G401 (cell line): ENCODE measurements at places on chromosomes 16 and 17. TPM values are rescaled to one million over a fixed set of nuclear protein-coding genes. Genes with fewer than 3 reads are reported as not detected.

GRCh38 chr17:68057531-68057952 lies 22.0 kb downstream of the KPNA2 start:
- no peak for DNase-seq

DNA sequence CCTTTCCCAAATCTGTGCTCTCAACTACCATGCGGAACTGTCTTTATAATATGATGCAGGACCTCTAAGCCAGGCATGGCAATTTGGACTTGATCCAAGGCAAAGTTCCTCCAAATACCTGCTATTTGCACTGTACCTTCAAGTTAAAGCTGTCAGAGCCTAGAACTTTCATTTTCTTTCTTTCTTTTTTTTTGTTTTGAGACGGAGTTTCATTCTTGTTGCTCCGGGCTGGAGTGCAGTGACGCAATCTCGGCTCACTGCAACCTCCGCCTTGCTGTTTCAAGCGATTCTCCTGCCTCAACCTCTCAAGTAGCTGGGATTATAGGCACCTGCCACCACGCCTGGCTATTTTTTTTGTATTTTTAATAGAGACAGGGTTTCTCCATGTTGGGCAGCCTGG lies 51.7 kb downstream of the ARHGAP27 start:
- DNase-seq, result no peak

GRCh38 chr17:38676706-38677504 lies 2.1 kb upstream of the EPOP start:
- peak; percentile 90 for DNase-seq

- no peak for DNase-seq
These were observed 32.9 kb upstream of the TOB1 start for GRCh38 chr17:50899005-50899460.

DNA sequence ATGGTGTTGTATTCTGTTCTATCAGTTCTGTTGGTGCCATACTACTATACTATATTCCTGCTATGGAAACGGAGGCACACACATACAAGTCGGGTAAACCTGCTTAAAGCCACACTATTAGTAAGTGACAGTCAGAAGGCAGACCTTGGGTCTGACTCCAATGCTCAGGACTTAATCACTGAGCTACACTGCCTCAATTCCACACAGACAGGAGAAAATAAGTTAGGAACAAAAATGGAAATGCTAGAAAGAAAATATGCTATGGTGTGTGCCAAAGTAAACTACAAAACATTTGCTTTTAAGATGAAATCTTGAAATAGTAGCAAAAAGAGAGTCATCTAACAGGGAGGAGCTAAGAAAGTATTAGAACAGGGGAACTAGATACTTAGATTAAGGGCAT lies 48.1 kb downstream of the MYO1D start:
- DNase-seq, result no peak

GRCh38 chr16:20883554-20884239 lies 16.5 kb downstream of the DCUN1D3 start:
- DNase-seq, result no peak

GRCh38 chr17:75771334-75772281 lies 6.6 kb upstream of the GALK1 start:
- DNase-seq, result peak; percentile 85

- no peak for DNase-seq
These were observed 142.1 kb downstream of the HS3ST3B1 start for GRCh38 chr17:14442798-14443528.

DNA sequence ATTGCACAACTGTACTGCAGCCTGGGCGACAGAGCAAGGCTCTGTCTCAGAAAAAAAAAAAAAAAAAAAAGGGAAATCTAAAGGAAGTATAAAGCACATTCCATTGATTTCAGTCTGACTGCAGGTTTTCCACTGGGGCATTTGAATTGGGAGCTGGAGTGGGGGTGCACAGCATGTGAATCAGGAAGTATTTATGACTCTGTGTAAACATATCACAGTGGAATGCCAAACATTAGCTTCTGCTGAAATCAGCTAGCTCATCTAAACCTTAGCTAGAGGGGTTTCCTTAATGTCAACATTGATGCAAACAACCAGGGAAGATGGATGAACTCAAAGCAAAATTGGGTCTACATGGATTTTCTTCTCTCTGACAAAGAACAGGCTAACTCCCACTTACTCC lies 641.0 kb upstream of the EEF2KMT start:
- no peak for DNase-seq

DNA sequence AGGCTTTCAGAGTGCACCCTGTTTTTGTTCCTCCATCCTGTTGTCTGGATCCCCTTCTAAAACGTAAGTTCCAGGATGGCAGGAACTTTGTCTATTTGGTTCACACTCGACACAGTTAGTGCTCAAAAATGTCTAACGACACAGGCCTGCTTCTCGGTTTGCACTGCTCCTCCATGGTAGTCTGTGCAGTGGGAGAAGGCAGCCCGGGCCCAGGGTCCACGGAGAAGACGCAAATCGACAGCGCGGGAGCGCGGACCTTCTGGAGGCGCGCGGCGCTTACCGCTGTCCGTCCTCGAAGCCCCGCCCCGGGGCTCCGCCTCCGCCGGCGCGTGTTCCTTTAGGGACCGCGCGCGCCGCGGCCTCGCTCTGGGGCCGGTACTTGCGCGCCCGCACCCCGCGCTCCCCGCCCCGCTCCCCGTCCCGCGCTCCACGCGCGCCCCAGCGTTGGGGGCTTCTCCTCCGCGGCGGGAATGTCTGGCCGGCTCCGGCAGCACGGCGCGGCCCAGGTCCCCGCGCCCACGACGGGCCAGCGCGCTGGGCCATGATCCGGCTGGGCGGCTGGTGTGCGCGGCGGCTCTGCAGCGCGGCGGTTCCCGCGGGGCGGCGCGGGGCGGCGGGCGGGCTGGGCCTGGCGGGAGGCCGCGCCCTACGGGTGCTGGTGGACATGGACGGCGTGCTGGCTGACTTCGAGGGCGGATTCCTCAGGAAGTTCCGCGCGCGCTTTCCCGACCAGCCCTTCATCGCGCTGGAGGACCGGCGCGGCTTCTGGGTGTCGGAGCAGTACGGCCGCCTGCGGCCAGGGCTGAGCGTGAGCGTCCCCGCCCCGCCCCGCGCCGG lies at the start of gene NT5M:
NT5M (plus strand) TSS at position 364 of the 837 bp plus-strand sequence; CDS start at position 542, 178 bp downstream.
- peak; percentile 83 for DNase-seq

DNA sequence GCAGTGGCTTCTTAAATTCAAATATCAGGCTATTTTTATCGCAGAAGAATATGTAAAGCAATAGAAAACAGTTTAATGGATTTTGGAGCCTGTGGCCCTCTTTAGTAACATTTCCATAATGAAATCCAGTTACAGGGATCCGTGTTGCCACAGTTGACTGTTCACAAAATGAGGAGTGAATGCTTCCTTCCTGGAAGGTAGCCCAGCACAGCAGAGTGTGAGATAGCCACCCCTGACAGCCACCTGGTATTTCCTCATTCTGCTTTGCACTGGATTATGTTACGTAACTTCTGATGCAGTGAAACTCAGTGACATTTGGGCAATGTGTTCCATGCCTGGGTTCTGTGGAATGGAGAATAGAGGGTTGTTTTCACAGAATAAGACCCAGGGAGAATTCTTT lies 517.2 kb downstream of the RBFOX1 start:
- peak; percentile 95 for DNase-seq

DNA sequence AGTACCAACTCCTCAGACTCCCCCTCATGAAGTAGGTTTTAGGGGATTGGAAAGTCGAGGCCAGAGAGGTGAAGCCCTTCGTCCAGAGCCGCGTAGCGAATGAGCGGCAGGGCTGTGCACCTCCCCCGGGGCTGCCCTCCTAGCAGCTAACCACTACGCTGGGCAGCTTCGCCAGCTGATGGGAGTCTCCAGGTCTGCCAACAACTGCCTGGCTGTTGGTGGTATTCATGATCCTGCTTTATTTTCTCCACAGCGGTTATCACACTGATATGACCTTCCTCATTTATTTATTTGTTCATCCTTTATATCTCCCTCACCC lies 773 bp upstream of the NETO2 start:
- no peak for DNase-seq

- no peak for DNase-seq
These were observed 279.0 kb upstream of the IRX5 start for GRCh38 chr16:54651440-54652195.

GRCh38 chr16:21645261-21645721 lies 7.1 kb downstream of the IGSF6 start:
- no peak for DNase-seq

- no peak for DNase-seq
These were observed 1.4 kb downstream of the KIAA0753 start for GRCh38 chr17:6639014-6639585.

- no peak for DNase-seq
These were observed 21.8 kb downstream of the MYH3 start for GRCh38 chr17:10635290-10635689.

GRCh38 chr16:78505544-78506366 lies 406.3 kb downstream of the WWOX start:
- DNase-seq, result peak; percentile 88

DNA sequence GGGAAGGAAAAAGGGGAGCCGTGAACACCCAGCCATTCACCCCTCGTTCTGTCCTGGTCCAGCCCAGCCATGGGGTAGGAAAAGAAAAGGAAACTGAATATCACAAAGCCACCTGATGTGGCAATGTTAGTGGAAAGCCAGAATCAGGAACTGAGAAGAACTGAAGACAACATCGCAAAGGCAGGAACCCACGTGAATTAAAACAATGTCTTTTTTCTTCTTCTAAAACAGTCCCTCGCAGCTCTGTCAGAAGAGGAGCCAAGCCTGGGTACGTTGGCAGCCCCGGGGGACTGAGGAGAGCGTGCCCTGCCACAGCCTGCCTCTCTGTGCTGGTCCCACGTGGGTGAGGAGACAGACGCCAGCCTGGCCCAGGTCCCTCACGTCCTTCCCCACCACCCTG lies 55.0 kb downstream of the ZNF423 start:
- no peak for DNase-seq

- no peak for DNase-seq
These were observed 7.7 kb downstream of the FAM234A start for GRCh38 chr16:242281-242680.

- no peak for DNase-seq
These were observed 321.8 kb downstream of the HS3ST3B1 start for GRCh38 chr17:14622615-14623101.

DNA sequence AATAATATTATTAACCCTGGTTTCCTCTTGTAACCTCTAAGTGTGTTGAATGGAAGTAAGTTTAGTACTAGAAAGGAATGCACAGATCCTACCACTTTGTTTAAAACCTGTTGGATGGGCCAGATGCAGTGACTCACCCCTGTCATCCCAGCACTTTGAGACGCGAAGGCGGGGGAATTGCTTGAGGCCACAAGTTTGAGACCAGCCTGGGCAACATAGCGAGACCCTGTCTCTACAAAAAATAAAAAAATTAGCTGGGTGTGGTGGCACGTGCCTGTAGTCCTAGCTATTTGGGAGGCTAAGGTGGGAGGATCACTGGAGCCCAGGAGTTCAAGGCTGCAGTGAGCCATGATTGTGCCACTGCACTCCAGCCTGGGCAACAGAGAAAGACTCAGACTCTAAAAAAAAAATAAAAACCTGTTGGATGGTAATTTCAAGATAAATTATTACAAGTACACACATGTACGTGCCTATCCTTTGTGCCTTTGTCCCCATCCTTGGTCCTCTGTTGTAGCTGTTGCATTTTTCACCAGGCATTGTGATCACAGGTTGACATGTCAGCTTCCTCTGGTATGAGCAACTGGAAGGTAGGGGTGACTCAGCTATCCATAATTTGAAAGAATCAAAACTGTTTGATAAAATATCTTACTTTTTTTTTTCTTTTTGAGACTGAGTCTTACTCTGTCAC lies 30.7 kb upstream of the METTL9 start:
- DNase-seq, result no peak

- DNase-seq, result no peak
These were observed 957 bp downstream of the VPS25 start for GRCh38 chr17:42774066-42774745.

GRCh38 chr16:3992297-3993051 lies 112.0 kb upstream of the CREBBP start:
- DNase-seq, result peak; percentile 87

DNA sequence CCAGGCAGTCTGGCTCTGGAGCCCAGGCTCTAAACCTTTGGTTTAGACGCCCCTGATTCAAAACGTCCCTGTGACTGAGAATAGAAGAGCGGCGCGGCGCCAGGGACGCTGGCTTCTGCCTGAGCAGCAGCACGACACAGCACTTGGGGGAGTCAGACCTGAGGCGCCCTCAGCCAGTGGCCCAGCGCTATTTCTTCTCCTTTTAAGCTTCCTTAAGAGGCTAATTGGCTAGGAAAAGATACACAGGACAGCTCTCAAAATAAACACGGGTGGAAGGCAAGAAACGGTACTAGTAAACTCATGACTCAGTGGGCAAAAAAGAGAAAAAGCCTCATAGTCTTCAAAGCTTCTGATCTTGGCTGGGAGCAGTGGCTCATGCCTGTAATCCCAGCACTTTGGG lies 34.9 kb downstream of the GTF3C1 start:
- DNase-seq, result no peak

DNA sequence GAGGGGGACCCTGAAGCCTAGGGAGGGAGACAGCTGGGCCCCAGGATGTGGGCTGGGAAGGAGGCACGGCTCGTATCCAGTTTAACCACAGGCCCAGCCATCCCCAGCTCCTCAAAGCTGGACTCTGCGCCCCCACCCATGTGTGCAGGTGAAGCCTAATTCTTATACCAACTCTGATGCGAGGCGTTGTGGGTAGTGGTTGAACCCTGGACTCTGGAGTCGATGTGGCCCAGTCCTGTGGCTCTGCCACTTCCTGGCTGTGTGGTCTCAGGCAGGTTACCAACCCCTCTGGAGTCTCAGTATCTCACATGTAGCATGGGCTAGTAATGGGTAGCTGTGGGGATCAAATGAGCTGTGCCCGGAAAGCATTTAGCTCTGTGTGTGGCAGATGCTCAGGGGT lies 60.4 kb upstream of the TOB1 start:
- DNase-seq, result no peak

Gene PARD6A
- total RNA-seq, result 6.6 and 13.5 TPM in 2 replicates

Gene ITGAX
- total RNA-seq, result 0.03 TPM in 1 of 2 replicates, not detected in the other

Gene MT1F
- total RNA-seq, result not detected in 2 replicates

Gene CES5A
- not detected in 2 replicates for total RNA-seq

Gene RASD1
- total RNA-seq, result not detected in 2 replicates

Gene CHD9NB
- total RNA-seq, result 43.5 and 58.1 TPM in 2 replicates

Gene ZNF19
- 2.2 and 2.3 TPM in 2 replicates for total RNA-seq

Gene GAS2L2
- not detected in 2 replicates for total RNA-seq

Gene OR2C1
- total RNA-seq, result not detected in 2 replicates

Gene RCVRN
- not detected in 2 replicates for total RNA-seq

Gene PABPN1L
- not detected in 2 replicates for total RNA-seq

Gene KCNAB3
- total RNA-seq, result 0.49 TPM in 1 of 2 replicates, not detected in the other
